ENCODE measurements at places on chromosomes 16 and 17.

DNA sequence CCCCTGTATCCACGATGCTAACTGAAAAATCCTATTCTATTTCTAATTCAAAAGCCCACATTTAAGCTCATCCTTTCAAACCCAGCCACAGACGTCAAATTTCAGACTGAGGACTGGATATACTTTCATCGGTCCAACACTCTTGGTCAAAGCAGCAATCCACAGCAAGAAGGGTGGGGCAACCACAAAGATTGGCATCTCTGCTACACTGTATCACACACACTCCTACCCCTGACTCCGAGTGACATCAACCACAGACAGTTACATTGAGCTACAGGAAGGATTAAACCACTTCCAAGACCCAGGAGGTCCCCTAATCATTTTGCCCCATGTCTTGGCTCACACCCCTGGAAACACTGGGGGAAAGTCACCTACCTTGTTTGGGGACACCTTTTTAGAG, 61.3 kb downstream of the GRIN2A start:
- DNase-seq = no peak

DNA sequence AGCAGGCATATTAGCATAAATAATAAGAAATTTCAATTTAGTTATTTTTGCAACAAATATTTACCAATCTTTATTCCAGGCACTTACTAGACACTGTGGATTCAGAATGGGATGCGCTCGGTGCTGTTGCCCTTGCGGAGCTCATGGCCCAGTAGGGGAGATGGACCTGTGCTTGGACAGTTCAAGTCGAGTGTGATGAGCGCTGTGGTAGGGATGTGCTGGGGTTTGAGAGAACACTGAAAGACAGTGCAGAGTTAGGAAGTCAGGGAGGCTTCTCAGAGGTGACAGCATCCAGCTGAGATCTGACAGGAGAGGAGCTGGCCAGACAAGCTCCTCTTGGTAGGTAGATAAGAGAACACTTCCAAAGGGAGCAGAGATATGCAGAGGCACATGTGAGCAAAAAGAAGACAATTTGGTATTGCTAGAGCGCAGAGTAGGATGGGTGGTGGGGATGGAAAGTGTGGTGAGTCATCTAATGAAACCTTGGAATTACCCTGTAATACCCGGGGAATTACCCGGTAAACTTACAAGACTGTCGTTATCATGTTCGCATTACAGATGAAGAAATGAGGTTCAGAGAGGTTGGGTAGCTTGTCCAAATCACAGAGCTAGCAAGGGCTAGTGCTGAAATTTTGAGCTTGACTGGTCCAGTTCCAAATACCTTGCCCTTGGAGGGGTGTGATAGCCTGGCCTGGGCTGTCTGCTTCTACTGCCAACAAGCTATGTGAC, 298.1 kb upstream of the N4BP1 start:
- no peak for DNase-seq

GRCh38 chr17:74647871-74648672, 24.5 kb upstream of the CD300E start:
- DNase-seq = no peak

DNA sequence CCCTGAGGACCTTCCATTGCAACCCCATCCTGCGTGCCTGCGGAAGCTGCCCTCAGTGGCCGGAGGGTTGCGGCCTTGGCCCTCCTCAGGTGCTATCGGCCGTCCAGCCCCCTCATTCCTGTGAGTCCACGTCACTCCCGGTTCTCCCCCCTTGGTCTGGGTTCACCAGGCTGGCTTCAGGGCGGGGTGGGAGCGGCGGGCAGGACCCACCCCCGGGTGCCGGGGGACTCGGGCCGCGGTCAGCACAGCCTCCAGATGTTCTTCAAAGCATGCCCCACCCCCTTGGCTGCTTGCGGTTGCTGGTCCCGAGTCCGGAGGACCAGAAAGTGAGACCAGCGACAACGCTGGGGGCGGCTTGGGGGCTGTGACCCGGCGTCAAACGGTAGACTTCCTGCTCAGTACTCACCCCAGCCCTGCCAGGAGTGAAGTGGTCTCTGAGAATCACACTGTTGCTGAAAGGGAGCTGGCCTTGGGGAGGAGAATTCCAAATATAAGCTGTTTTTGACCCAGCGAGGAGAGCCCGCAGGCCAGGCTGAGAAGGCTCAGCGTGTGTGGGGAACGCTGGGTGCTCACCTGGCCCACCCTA, 4.5 kb downstream of the ZNF469 start:
- no peak for DNase-seq

- DNase-seq = peak; percentile 74
Measured at GRCh38 chr17:81419319-81419885, 24.1 kb downstream of the BAHCC1 start.

Measured in occipital lobe (tissue), 3 donors.